WTC11 (cell line): ENCODE measurements at places on chromosomes 3 and 15. TPM values are rescaled to one million over a fixed set of nuclear protein-coding genes. Genes with fewer than 3 reads are reported as not detected.
A peak's percentile ranks its signal among the peaks of the same experiment; 100 is the strongest.

DNA sequence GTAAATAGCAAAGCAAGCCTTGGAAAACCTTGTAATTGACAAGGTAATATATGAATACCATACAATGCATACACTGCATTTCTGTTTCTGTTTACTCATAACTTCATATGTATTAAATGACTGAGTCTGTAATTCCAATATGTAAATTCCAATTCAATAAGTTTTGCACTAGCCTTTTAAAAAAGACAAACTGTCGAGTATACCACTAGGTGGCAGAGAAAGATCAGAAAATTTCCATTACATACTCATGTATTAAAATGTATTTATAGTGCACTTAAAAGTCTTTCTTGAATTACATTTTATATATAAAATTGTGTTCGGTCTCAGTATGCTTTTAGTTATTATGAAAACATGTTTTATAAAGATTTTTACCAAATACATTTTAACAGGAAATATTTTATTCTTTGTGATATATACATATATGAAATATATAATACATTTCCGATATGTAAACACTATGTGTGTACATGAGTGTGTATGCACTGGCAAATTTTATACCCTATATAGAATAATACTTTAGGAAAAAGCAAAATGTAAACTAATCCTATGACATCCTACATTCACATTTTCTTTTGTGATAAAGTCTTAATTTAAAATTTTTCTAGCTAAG, 216.8 kb downstream of the VGLL3 start:
- H3K4me3 ChIP-seq = no peak overlapping the region
- DNase-seq = no peak
- no peaks in the 10 kb centered on the region for H3K36me3 ChIP-seq
- no peak overlapping the region for H3K27ac ChIP-seq

BCHE gene
- total RNA-seq = 1.7 to 2.3 TPM (median 2.2 TPM) in 3 replicates

CACNA2D3 gene
- 4.0 to 5.0 TPM (median 4.9 TPM) in 3 replicates for total RNA-seq

GRCh38 chr15:80171787-80172186, 19.0 kb downstream of the FAH start:
- no peak for DNase-seq
- no peak overlapping the region for H3K27ac ChIP-seq
- H3K4me1 ChIP-seq = no peaks in the 10 kb centered on the region
- H3K4me3 ChIP-seq = no peak overlapping the region
- no peaks in the 10 kb centered on the region for H3K27me3 ChIP-seq

IGDCC3 gene
- total RNA-seq = 49.2 to 53.5 TPM (median 53.5 TPM) in 3 replicates

LRRC31 gene
- total RNA-seq = not detected in 3 replicates

GRCh38 chr15:49832511-49832910, 211.7 kb downstream of the DTWD1 start:
- peaks cover 5% of the 10 kb centered on the region for H3K27me3 ChIP-seq
- peaks cover 7% of the 10 kb centered on the region for H3K36me3 ChIP-seq
- H3K27ac ChIP-seq = peak overlapping the region; percentile 17; the same call in 1 of the 2 replicates
- no peak overlapping the region for H3K4me3 ChIP-seq

DNA sequence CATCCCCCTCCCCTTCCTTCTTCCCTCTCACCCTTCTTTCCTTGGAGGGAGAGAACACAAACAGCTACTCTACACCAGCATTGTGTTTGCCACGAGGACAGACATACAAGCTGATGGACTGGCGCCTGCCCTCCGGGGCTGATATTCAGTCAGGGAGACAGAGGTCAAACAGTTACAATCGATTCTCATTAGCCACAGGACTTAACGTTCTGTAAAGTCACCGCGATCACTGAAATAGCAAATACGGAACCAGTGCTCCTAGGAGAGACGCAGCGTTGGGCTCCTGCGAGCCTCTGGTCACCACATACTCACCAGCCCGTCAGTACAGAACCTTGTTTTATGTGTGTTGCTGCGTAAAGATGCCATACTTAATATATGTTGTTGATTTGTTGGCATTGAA, 108.8 kb downstream of the LRRK1 start:
- H3K4me3 ChIP-seq = no peak overlapping the region
- H3K36me3 ChIP-seq = no peaks in the 10 kb centered on the region; the same call in 1 of the 2 replicates

NOX5 gene
- not detected in 3 replicates for total RNA-seq

GRCh38 chr3:23019596-23020300, 183.4 kb upstream of the UBE2E2 start:
- no peaks in the 10 kb centered on the region for H3K27me3 ChIP-seq
- peaks cover 21% of the 10 kb centered on the region for H3K36me3 ChIP-seq
- no peak overlapping the region; the same call in 1 of the 2 replicates for H3K4me3 ChIP-seq
- DNase-seq = no peak
- no peak overlapping the region for H3K27ac ChIP-seq

A4GNT gene
- total RNA-seq = not detected in 3 replicates

DNA sequence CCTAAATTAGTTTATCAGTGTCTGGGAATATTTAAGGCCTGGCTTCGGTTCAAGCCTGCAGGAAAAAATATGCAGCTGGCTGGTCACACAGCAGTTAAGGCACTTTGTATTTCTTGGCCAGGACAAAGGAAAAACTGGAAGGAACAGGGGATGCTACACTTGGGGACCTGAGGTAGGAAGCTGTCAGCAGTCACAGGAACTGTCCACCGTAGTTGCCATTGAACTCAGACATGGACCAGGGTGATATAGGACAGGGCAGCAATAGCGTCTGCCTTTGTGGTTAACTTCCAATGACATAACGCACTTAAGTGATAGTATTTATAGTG, 49.1 kb downstream of the NR1D2 start:
- no peaks in the 10 kb centered on the region for H3K36me3 ChIP-seq
- peaks cover 9% of the 10 kb centered on the region for H3K4me1 ChIP-seq
- DNase-seq = no peak
- H3K27ac ChIP-seq = no peak overlapping the region

SLC28A2 gene
- total RNA-seq = 0.20 TPM in 1 of 3 replicates, not detected in the others
